ENCODE measurements at places on chromosomes 16 and 17. TPM values are rescaled to one million over a fixed set of nuclear protein-coding genes. Genes with fewer than 3 reads are reported as not detected.

- peak; percentile 12 for DNase-seq
These were observed 5.0 kb upstream of the ARHGAP17 start for GRCh38 chr16:25020112-25020631.

DNA sequence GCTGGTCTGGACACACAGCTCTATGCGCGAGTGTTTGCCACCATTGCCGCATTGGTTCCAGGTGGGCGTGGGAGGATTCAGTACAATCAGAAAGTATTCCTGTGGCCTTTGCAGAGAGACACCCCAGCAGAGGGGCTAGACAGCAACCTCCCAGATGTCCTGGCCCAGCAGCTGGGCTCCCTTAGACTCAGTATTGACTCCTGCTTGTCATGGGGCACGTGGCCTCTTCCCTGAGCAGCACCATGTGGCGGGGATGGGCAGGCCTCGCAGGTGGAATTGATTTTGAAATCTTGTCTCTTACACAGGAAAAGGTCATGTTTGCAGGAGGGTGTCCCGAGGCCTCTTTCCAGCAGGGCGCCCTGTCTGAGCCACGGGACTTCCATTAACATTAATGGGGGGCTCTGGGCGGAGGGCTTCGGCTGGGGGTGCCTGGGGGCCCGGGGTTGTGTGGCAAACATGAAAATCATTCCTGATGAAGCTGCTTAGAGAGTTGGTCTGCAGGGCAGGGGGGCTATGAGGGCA, 96.4 kb downstream of the C16orf78 start:
- peak; percentile 33 for DNase-seq

GRCh38 chr16:49492896-49493626, 119.5 kb downstream of the C16orf78 start:
- peak; percentile 45 for DNase-seq

The SUPT4H1 gene
- total RNA-seq = 62.2 TPM

DNA sequence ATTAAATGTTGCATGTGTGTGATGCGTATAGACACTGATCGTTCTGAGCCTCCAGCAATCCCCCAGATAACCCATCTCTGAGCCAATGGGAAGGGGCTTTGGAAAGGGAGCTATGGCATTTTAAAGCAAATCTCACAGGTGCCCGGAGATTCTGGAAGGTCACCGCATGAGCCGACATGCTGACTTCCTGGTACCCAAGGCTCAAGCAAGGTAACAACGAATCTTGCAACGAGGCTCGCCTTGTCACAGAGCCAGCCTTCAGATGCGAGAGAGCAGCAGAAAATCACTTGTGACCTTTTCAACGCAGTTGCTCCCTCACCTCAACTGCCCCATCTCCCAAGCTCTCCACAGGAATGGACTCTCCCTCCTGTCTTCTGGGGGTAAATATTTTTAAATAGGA, 154.8 kb upstream of the CDH5 start:
- no peak for DNase-seq

DNA sequence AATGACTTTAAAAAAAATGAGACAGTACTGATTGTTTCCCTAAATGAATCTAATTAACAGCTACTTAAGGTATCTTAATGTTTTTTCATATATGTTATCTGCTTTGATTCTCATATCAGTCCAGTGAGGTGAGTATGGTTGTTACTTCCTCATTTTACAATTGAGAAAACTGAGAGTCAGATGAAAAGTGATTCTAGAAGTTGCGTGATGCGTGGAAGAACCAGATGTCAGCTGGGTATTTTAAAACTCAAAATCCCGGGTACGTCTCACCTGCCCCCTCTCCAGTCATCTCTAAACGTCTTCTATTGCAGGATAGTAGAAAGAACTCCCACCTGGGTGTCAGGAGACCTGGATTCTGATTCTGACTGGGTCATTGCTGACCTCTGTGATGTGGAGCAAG, 89.2 kb downstream of the MAP2K6 start:
- DNase-seq = no peak

DNA sequence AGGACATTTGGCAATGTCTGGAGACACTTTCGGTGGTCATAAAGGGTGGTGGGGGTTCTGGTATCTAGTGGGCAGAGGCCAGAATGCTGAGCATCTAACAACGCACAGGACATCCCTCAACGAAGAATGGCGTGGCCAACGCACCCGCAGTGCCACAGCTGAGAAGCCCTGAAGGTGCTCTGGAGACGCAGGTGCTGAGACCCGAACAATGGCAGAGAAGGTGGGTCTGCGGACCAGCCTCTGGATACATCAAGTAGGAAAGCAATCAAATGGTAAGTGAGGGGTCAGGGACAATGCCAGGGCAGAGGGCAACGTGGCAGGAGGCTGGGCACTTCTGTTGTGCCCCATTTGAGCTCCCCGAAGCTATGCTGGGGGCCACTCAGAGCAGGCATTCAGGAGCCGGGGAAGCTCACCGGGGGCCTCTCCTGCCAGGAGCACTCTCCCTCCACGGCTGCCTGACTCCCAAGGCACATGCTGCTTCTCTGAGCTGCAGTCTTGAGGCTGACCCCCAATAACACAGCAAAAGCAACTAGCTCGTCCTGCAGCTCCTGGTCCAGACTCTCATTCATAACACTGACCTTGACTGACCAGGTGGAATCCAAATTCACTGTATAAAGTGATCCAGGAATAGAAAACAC, 26.0 kb downstream of the SPHK1 start:
- no peak for DNase-seq

The ITGAL gene
- 14.5 TPM for total RNA-seq

GRCh38 chr17:13582776-13583547, 18.8 kb downstream of the HS3ST3A1 start:
- DNase-seq = no peak

- DNase-seq = no peak
These were observed 181.5 kb upstream of the MON1B start for GRCh38 chr16:77009453-77009852.

GRCh38 chr17:48100591-48101011, 677 bp downstream of the CBX1 start:
- peak; percentile 75 for DNase-seq

Data from sciatic nerve (tissue), 2 donors.